ENCODE measurements at places on chromosomes 4 and X.
A peak's percentile ranks its signal among the peaks of the same experiment; 100 is the strongest.

GRCh38 chrX:113539599-113540356, 699.1 kb upstream of the AMOT start:
- no peak for DNase-seq

- peak; percentile 58 for DNase-seq
Measured at GRCh38 chr4:139454111-139455045, at the start of gene RAB33B. TSS of gene RAB33B (plus strand) at chr4:139454121. CDS start at chr4:139454196, 75 bp downstream.

- no peak for DNase-seq
Measured at GRCh38 chr4:99179178-99179577, 35.1 kb upstream of the ADH4 start.

GRCh38 chr4:176469546-176469945, 149.8 kb downstream of the SPCS3 start:
- no peak for DNase-seq

DNA sequence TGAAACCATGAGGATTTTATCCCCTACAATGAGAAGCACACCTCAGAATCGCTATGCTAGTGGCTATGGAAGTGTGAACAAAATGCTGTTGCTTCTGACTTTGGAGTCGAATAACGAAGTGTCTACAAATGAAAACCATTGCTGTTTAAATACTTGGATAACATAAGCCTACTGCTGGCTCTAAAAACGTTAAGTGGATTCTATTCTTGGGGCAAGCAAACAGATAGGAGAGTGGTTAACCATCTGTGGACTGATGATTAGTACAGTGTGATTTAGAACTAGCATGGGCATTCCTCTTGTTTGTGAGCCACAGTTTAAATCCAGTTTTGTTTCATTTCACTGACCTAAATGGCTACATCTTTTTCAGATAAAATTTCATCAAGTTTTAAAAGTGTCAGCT, 109.7 kb upstream of the PNPLA4 start:
- no peak for DNase-seq

GRCh38 chrX:24225265-24225664, 75.7 kb downstream of the ZFX start:
- no peak for DNase-seq

DNA sequence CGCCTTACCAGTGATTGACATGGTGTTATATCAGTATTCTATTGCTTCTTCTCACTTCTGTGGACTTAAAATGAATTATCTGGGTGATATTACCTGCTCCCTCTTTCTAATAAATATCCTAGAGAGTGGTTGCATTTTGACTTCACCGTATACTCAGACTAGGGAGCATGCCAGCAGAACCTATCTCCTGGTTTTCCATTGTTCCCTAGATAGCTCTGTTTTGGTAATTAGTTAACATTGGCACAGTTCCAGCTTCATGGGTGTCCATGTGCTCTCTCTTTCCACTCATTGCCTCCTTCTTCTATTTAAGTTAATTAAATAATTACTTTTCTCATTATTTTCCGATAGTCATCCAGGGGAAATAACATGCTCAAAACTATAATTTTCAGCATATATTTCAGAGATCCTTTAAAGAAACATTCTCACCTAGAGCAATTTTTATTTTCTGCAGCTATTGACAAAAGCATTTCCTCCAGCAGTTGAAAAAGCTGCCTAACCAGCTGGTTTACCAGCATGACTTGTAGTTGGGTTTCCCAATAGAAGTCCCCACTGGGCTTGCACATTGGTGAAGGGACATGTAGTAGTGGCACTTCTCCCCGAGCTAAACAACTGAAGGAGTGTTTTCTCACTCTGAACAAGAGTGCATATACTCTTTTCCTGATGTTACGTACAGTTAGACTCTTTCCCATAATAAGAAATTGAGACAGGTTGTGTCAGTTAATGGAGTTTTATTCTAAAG, 27.9 kb upstream of the PAPSS1 start:
- no peak for DNase-seq

GRCh38 chr4:147313108-147313507, 167.8 kb upstream of the EDNRA start:
- DNase-seq: no peak

DNA sequence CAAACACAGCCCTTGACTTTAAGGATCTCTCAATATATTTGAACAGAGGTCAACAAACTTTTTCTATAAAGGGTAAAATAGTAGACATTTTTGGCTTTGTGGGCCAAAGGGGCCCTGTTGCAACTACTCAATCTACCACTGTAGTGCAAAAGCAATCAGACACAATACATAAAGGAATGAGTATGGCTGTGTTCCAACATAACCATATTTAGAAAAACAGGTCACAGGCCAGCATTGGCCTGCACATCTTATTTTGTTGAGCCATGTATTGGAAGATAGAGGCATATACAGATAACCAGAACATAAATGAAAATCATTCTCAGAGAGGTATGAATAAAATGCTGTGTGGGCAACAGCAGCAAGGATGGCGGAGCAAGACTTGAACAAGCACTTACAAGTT, 49.8 kb downstream of the MID1 start:
- DNase-seq: no peak

GRCh38 chrX:130174045-130174704, 2.4 kb downstream of the RAB33A start:
- no peak for DNase-seq

- no peak for DNase-seq
Measured at GRCh38 chr4:75549019-75549418, 6.8 kb upstream of the ODAPH start.

GRCh38 chrX:48508400-48509244, at the start of gene PORCN:
TSS of gene PORCN (plus strand) at chrX:48508992. CDS start at chrX:48509821, 829 bp downstream.
- peak; percentile 80 for DNase-seq

DNA sequence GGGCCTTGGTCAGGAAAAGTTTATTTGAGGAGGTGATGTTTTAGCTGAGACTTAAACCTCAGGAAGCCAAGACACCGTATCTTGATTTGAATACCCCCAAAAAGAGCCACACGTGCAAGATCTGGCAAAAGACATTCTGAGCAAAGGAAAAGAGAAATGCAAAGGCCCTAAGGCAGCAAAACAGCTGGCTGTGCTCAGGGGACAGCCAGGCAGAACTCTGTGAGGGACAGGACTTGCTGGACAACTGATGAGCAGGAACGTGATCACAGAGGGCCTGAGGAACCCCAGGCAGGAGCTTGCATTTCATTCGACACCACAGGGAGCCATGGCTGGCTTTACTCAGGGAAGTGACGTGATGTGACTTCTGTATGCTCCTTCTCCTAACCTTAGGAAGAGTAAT, 56.0 kb downstream of the OCRL start:
- DNase-seq: no peak

GRCh38 chrX:151167791-151168345, 8.5 kb upstream of the GPR50 start:
- DNase-seq: no peak

DNA sequence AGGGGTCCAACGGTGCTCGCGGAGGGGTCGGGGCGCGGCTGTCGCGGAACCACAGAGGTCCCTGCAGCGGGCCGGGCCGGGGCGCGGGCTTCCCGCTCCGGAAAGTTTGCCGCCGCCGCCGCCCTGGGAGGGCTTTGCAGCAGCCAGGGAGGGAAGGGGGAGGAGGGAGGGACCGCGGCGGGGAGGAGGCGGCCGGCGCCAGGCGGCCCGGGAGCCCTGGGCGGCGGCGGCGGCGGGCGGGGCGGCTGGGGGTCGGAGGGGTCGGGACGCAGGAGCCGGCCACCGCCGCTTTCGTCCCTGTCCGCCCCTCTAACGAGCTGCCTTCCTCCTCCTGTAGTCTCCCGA, 375 bp downstream of the FGFR3 start:
- no peak for DNase-seq

DNA sequence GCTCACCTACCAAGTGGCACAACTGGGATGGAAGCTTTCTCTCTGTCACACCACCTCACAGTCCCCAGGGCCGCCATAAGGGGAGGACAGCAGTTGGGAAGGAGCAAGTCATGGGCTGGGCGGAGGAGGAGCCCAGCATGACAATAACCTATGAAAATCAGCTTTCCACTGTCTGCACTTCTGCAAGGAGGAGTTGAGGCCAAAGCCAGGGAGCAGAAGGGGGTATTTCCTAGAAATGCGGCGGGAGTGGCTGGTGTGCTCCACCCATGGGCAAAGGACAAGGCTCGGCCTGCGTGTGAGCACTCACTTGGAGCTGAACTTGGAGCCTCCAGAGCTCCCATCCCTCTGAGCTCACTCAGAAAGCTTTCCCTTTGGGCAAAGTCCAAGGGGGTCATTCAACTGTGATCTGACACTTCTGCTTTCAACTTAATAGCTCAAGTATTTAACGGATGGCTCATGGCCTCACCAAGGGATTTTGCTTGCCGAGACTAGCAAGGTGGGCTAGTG, 18.5 kb downstream of the APLN start:
- DNase-seq: no peak

DNA sequence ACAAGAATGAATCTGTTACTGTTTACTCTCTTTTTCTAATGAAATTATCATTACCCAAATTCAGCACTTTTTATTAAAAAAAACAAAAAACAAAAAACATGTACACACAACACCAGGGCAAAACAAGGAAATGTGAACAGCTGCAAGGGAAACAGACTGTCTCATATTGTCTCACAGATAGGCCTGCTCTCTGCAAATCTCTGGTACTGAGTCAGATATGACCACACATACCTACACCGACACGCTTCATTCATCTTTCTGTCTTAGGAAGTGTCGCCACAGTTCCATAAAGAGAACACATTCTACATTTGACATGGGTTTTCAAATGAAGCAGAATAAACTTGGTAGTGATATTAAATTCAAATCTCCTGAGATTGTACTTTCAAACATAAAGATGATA, 92.2 kb upstream of the GPR34 start:
- peak; percentile 30 for DNase-seq

DNA sequence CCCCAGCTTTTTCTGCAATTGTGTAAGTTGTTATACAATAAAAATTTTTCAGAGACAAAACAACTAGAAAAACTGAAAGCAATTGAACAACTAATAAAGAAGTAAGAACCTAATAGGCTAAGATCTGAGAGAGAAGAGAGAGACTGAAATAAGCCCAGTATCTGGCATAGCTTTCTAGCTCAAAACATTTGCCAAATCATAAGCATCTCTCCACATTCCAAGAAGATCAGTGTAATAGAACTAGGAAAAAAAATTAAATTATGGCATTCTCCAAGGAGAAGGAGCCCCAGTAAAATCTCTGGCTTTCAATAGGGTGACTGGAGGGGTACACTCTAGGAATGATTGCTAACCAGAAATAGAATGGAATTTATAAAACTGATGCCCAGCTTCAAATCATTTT, 19.0 kb upstream of the PPP3CA start:
- no peak for DNase-seq

DNA sequence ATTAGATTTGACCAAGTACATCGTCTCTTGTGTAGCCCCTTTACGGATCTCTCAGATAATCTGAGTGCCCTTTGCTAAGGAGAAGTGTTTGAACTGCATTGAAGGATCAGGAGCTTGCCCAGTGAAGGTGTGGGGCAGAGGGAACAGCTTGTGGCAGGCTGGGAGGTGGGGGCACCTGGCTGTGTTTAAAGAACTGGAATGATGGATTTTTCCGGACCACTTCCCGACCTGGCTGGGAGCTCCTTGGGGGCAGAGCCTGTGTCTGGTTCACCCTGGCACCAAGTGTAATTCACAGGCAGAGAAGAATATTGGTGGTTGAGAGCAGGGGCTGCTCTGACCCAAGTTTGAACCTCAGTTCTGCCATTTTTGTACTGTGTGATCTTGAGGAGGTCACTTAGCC, 18.5 kb downstream of the TBC1D14 start:
- DNase-seq: no peak

DNA sequence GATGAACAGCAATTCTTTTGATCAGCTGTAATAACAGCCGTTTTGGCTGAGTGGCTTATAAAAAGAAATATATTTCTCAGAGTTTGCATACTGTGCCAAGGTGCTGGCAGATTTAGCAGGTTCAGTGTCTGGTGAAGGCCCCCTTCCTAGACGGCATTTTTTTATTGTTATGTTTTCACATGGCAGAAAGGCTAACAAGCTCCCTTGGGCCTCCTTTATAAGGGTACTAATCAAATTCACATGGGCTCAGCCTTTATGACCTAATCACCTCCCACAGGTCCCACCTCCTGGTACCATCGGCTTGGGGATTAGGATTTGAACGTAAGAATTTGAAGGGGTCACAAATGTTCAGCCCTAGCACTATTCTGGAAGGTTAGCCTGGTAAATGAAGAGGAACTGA, 431.9 kb downstream of the SPOCK3 start:
- DNase-seq: no peak

DNA sequence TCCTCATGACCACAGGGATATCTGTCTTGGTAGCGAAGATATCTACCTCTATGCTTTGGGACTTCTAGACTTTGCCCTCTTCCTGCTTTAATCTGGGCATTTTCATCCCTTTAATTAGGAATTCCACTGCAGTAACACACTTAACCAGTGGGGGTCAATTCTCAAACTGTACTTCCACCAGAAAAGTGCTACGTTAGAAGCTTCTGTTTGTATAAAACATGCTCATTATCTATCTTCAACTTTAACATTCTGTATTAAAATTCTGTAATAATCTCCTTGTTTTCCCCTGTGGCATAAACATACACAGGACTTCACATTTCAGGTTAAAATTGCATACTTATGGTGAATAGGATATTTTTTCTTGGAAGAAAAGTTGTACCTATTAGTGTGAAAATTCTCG, 105.6 kb downstream of the AMMECR1 start:
- no peak for DNase-seq

GRCh38 chrX:70254909-70255308, 5.1 kb downstream of the P2RY4 start:
- no peak for DNase-seq

- no peak for DNase-seq
Measured at GRCh38 chrX:77342004-77342403, 105.2 kb upstream of the FGF16 start.

DNA sequence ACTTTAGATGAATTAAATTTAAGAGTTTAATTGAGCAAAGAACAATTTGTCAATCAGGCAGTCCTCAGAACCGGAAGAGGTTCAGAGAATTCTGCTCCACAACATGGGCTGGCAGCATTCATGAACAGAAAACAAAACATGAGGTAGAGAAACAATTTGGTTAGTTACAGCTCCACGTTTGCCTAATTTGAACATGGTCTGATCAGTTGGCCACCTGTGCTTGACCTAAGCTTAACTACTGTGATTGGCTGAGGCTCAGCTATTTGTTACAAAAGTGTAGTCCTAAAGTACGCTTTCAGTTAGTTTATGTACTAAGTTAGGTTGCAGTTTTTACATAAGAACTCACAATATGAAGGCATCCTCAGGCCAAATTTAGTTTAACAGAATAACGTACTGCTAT, 258.6 kb downstream of the ADAM29 start:
- no peak for DNase-seq

DNA sequence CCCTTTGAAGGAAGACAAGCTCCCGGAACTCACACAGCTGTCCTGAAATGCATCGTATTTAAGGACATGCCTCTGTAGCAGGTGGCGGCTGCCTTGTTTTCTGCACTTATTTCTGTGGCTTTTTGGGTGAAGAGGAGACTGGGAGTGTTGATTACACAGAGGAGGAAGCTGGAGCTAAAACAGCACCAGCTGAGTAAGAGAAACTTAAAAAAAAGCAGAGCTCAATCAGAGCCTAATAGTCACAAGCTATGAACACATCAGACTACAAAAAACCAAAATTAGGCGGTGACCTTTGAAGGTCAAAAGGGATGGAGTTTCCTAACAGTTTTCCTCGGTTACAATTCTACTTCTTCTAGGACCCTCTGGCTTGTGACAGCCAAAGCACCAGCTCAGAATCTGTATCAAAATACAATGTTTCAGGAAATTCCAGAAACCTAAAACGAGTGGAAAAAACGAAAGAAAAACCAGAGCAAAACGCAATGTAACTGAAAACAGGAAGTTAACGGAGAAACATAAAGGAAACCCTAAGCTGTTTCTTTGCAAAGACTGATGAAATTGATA, 13.5 kb downstream of the PRKX start:
- DNase-seq: peak; percentile 41

- DNase-seq: no peak
Measured at GRCh38 chr4:6056976-6057766, 38.9 kb upstream of the C4orf50 start.
